ENCODE measurements at places on chromosomes 5 and 9. TPM values are rescaled to one million over a fixed set of nuclear protein-coding genes. Genes with fewer than 3 reads are reported as not detected.

- no peak for DNase-seq
Observed at GRCh38 chr9:137265496-137266161, 10.5 kb downstream of the NELFB start.

- DNase-seq: no peak
Observed at GRCh38 chr5:133381041-133381440, 231.3 kb downstream of the FSTL4 start.

GRCh38 chr9:99173570-99174504, 47.9 kb downstream of the ALG2 start:
- DNase-seq: no peak

NEURL1B gene
- total RNA-seq: 13.8 TPM

- no peak for DNase-seq
Observed at GRCh38 chr9:106419829-106420228, 443.1 kb upstream of the ZNF462 start.
